ENCODE measurements at places on chromosomes 6 and 20. TPM values are rescaled to one million over a fixed set of nuclear protein-coding genes. Genes with fewer than 3 reads are reported as not detected.

RAET1E gene
- total RNA-seq, result not detected

GPR6 gene
- total RNA-seq, result 1.3 TPM

SLPI gene
- not detected for total RNA-seq

PRPH2 gene
- 5.3 TPM for total RNA-seq

TFAP2A gene
- total RNA-seq, result not detected

COX4I2 gene
- not detected for total RNA-seq

CASS4 gene
- 0.31 TPM for total RNA-seq

E2F1 gene
- 3.4 TPM for total RNA-seq

OPRM1 gene
- total RNA-seq, result 0.94 TPM

CLIC5 gene
- total RNA-seq, result 1.9 TPM

NNAT gene
- total RNA-seq, result 333 TPM

ANKRD66 gene
- 0.31 TPM for total RNA-seq

CST4 gene
- total RNA-seq, result not detected

ZSCAN23 gene
- 36.3 TPM for total RNA-seq

FAM209B gene
- total RNA-seq, result not detected

STK4 gene
- total RNA-seq, result 59.5 TPM

TRIM40 gene
- total RNA-seq, result not detected

SMOC2 gene
- 1.3 TPM for total RNA-seq

ZNF311 gene
- total RNA-seq, result 8.1 TPM

PNLDC1 gene
- total RNA-seq, result not detected

CPNE5 gene
- total RNA-seq, result 15.3 TPM

NKX2-4 gene
- total RNA-seq, result not detected

ABHD16B gene
- total RNA-seq, result not detected

DDRGK1 gene
- 40.4 TPM for total RNA-seq

ANGPT4 gene
- total RNA-seq, result not detected

SCRT2 gene
- total RNA-seq, result 6.3 TPM

RBBP8NL gene
- total RNA-seq, result not detected

SH3BGRL2 gene
- total RNA-seq, result 16.0 TPM

SLC22A1 gene
- total RNA-seq, result 0.31 TPM

CDC5L gene
- total RNA-seq, result 43.8 TPM

EBF4 gene
- total RNA-seq, result 24.1 TPM

CLVS2 gene
- total RNA-seq, result 70.1 TPM

APCDD1L gene
- not detected for total RNA-seq

LAMA5 gene
- total RNA-seq, result 44.4 TPM

GLP1R gene
- total RNA-seq, result not detected

ESR1 gene
- under 0.01 TPM for total RNA-seq

CEP85L gene
- total RNA-seq, result 58.2 TPM

WFDC12 gene
- total RNA-seq, result not detected

EZR gene
- total RNA-seq, result 113 TPM

ZSCAN26 gene
- 45.4 TPM for total RNA-seq

C6orf52 gene
- total RNA-seq, result not detected

JPH2 gene
- total RNA-seq, result not detected

HSD17B8 gene
- total RNA-seq, result 4.4 TPM

RUNX2 gene
- 0.31 TPM for total RNA-seq

FIG4 gene
- 49.8 TPM for total RNA-seq

SLC22A16 gene
- not detected for total RNA-seq

GGT7 gene
- 26.9 TPM for total RNA-seq

ZNF334 gene
- total RNA-seq, result 37.6 TPM

THBD gene
- total RNA-seq, result 0.63 TPM

KCNB1 gene
- total RNA-seq, result 14.4 TPM

HS3ST5 gene
- total RNA-seq, result 9.1 TPM

DDR1 gene
- 155 TPM for total RNA-seq

OLIG3 gene
- total RNA-seq, result not detected

FNDC1 gene
- total RNA-seq, result 0.63 TPM

ATP9A gene
- 271 TPM for total RNA-seq

COL11A2 gene
- 3.4 TPM for total RNA-seq

All from parietal lobe (tissue), 2 donors.